ENCODE measurements at places on chromosomes 3 and 15. TPM values are rescaled to one million over a fixed set of nuclear protein-coding genes. Genes with fewer than 3 reads are reported as not detected.

Gene MBD4
- 30.8 TPM for total RNA-seq

Gene CMTM7
- 6.9 TPM for total RNA-seq

Gene CCR8
- not detected for total RNA-seq

Gene NANOGP8
- not detected for total RNA-seq
